ENCODE measurements at places on chromosomes 16 and 17. TPM values are rescaled to one million over a fixed set of nuclear protein-coding genes. Genes with fewer than 3 reads are reported as not detected.
A peak's percentile ranks its signal among the peaks of the same experiment; 100 is the strongest.

DNA sequence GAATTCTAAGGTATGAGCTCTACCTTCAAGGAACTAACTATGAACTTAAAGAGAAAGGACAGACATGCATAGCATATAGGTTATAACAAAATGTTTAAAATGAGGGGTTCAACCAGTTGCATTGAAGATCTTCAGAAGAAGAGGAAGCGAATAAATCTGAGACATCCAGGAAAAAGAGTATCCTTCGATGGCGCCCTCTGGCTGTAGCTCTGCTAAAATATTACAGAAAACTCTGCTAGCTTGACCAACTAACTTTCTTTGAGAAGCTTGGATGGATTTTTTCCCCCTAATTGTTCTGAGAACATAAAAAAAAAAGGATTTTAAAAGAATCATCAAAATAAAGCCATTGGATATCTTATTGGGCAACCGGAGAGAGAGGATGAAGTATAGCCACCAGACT, 659.9 kb upstream of the SOX9 start:
- no peak for DNase-seq

- DNase-seq = no peak
Observed at GRCh38 chr16:85274501-85274900, 162.2 kb upstream of the CIBAR2 start.

DNA sequence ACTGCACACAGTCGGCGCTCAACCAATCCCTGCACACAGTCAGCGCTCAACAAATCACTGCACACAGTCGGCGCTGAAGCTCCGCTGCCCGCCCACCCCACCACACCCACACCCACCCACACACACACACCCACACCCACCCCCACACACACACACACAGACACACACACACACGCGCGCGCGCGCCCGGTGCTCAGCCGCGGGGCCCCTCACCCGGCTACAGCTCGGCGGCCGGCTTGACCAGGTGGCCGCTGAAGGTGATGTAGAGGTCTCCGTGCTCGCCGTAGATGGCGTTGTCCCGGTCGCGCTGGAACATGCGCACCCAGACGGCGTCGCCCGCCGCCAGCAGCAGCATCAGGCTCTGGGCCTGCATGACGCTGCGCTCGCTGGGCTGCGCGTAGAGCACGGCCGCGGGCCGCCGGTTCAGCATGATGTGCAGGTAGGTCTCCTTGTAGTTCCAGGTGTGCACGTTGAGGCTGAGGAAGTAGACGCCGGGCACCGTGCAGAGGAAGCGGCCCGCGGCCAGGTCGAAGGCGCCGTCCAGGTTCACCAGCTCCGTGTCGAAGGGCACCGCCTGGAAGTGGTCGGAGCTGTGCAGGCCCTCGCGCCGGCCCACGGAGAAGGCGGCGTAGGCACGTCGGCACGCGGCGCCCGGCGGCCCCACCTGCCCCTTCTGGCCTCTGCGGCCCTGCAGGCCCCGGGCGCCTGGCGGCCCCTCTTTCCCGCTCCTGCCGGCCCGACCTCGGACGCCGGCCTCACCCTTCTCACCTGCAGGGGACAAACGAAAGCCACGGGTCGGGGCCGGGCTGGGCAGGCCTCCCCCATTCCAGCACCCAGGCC, 2.5 kb downstream of the C1QTNF8 start:
- no peak for DNase-seq

GRCh38 chr16:67967183-67967957, 1.1 kb downstream of the SLC12A4 start:
- no peak for DNase-seq

DNA sequence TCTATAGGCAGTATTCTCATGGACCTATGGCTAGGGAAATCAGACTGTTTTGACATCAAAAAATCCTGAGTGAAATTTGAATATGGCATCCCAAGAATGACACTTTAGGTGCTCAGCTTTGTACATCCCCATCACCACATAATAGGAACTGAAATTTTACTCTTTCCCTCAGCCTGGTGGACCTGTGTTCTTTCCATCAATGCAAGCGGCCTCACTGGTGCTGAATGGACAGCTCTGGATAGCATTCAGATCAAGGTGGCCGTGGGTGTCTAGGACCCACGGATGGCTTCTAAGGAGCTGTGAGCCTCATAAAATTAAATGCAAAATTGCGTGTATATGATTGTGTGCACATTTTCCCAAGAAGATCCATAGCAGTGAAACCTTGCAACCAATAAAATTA, 152.6 kb downstream of the MAP2K6 start:
- DNase-seq = no peak

- no peak for DNase-seq
Observed at GRCh38 chr16:58272855-58273254, 22.0 kb downstream of the PRSS54 start.

GRCh38 chr16:73365016-73365551, 317.2 kb upstream of the ZFHX3 start:
- DNase-seq = no peak

DNA sequence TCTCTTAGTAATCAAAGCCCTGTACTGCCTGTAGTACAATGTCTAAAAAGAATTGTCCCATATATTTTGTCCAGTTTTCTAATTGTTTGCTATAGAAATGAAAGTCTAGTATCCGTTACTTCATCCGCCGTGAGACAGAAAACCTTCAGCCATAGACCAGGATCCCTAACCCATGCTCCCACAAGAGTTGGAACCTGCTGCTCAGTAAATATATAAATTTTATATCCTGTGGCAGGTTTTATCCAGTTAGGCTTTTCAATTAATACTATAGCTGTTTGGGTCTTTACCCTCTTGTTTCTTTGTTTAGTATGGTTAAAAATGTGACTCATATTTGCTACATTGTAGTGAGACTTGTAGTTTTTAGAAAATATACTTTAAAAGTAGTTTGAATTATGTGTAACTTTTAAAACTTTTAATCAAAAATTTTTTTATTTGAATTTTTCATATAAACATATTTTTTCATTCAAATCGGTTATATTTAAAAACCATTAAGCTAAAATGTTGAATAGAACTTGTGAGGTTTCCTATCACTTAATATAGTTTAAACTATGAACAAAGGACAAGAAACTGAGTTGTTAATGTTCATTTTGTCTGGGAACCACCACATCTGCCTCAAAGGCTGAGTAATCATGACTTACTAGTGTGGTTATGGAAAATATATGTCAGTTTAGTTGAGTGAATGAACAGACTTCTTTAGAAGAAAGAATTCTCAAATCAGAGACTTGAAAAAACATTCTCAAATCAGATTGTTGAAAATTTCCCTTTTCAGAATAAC, 54.8 kb downstream of the VMP1 start:
- DNase-seq = no peak

DNA sequence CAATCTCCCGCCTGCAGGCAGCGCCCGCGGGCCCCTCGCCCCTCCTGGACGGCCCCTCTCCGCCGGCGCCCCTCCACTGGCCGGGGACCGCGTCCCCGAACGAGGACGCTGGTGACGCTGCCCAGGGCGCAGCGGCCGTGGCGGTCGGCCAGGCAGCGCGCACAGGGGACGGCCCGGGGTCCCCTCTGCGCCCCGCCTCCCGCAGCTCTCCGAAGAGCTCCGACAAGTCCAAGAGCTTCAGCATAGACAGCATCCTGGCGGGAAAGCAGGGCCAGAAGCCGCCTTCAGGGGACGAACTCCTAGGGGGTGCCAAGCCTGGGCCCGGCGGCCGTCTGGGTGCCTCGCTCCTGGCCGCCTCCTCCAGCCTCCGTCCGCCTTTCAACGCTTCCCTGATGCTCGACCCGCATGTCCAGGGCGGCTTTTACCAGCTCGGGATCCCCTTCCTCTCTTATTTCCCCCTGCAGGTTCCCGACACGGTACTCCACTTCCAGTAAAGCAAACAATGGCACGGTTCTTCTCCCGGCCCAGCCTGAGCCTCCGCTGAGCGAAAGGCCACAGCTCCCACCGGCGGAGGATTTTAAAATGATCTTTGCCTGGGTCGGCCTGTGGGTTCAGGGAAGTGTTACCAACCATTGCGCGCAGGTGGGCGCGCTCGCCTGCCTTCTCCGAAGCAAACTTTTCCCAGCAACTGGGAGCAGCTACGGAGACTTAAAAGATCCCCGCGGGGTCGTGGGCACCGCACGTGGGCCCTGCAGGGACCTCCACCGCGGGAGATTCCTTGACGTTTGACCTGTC, 1.1 kb downstream of the FOXL1 start:
- no peak for DNase-seq

- no peak for DNase-seq
Observed at GRCh38 chr17:74757502-74757901, 9.1 kb downstream of the NHERF1 start.

GRCh38 chr16:15970202-15970601, 20.8 kb downstream of the ABCC1 start:
- no peak for DNase-seq

- no peak for DNase-seq
Observed at GRCh38 chr17:78027121-78027520, 68.6 kb downstream of the TNRC6C start.

DNA sequence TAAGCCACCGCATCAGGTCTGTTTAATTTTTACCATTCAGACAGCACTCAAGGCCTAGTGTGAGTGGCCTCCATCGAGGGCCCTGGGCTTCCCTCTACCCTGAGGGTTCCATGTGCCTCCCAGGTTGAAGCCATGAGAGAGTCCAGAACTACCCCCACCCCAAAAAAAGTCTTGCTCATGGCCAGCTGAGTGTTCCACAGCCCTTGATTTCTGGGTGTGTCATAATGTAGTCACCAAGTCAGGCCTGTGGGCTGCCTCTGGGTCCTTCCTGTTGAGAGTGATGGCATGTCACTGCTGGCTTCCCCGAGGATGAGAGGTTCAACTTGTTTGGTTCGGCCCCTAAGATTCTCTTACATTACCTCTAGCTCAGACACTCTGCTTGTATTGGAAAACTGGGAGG, 100.6 kb downstream of the PITPNC1 start:
- peak; percentile 71 for DNase-seq

DNA sequence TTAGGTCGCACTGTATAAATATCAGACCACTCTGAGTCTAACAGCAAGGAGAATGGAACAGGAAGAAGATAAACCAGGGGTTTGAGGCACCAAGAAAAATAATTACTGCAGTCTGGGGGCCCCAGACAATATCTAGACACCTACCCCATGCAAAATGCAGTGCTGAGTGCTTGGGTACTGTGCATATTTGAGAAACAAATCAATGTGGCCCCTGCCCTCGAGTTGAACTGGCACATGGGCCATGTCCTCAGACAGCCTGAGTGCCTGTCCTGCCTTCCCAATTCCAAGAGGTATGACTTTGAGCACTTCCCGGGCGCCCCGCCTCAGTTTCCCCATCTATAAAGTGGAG, 6.2 kb upstream of the CIITA start:
- DNase-seq = no peak

DNA sequence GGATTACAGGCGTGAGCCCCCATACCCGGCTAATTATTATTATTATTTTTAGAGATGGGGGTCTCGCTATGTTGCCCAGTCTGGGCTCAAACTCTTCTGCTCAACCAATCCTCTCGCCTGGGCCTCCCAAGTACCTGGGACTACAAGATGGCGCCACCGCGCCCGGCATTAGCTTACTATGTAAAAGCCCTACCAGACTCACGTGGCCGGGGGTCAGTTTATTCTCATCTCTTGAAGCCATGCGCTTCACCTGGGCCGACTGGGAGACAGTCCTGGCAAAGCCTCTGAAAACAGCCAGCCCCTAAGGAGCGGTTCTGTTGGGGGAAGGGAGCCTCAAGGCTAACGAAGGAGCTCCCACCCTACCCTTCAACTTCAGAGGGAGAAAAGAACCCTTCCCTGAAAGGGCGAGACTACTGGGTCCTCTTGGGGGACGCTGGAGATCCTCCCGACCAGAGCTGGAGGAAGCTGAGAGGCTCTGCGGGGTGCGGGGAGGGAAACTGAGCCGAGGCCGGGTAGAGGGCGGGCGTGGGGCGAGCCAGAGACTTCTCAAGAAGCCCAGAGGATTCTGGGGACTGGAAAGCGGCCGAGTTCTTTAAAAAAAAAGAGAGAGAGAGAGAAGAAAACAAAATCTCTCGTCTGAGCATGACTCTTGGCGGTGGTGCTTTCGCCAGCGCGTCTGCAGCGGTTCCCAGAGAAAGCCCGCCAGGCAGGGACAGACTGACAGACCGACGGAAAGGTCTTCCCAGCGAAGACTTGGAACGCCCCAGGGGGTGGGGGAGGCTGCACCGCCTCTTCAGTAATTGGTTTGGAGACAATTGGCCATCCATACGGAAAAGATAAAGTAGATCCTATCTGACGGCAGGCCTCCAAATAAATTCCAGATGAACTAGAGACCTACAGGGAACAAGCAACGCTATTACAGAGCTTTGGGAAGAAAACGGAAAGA, 5.6 kb upstream of the TUBG2 start:
- DNase-seq = no peak

DNA sequence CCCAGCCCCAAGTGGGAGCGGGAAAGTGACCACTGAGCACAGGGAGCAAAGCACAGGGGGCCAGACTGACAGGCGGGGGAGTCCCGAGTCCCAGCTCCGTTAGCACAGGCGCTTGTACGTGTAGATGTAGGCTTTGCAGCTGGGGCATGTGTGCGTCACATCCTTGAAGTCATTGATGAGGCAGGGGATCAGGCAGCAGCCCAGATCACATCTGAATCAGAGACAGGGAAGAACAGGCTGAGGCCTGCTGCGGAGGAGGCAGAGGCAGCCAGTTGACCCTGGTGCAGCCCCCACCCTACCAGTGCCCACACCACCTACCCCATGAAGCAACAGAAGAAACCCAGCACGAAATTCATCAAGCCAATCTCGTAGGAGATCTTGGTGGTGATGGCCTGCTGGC, 26.1 kb downstream of the CDIP1 start:
- no peak for DNase-seq

DNA sequence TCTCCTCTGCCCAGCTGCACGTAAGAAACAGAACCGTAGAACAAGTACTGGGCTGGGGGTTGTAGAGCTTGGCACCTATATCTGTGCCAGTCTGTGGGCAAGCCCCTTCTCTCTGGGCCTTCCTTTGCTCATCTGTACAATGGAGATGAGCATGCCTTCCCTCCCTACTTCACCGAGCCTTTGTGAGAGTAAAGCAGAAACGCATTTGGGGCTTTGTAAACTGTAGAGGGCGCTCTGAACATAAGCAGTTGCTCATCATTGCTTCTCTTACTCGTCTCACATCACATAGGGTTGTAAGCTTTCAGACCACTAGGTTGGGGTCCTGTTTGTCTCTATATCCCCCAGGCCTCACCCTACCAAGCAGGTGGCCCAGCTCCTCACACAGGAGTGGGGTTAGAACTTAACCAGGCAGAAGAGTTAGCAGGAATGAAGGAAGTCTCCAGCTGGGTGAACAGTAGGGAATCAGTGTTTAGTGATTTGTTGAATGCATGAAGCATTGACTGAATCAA, 15.1 kb downstream of the SAMD14 start:
- peak; percentile 68 for DNase-seq

Gene SERPINF2
- total RNA-seq = 0.48 TPM

Gene AIPL1
- not detected for total RNA-seq

Gene BICDL2
- total RNA-seq = not detected

Gene BEAN1
- not detected for total RNA-seq

Gene ADORA2B
- total RNA-seq = 0.88 TPM

Gene TOP3A
- total RNA-seq = 59.7 TPM

Gene SLC6A2
- not detected for total RNA-seq

Gene TOM1L1
- total RNA-seq = not detected

Gene SLC38A8
- not detected for total RNA-seq

Gene GUCY2D
- not detected for total RNA-seq

Gene CMTM2
- 0.61 TPM for total RNA-seq

Gene PDE6G
- total RNA-seq = 42.8 TPM

Gene KRT17
- not detected for total RNA-seq

Gene OR1A1
- total RNA-seq = not detected
